Stimulated activated CD4-positive, alpha-beta T cell treated with anti-CD3 and anti-CD28 coated beads, Interleukin-15, amount 100 ng/mL, for 48 hours (primary cell): ENCODE measurements at places on chromosomes 5 and 9.

DNA sequence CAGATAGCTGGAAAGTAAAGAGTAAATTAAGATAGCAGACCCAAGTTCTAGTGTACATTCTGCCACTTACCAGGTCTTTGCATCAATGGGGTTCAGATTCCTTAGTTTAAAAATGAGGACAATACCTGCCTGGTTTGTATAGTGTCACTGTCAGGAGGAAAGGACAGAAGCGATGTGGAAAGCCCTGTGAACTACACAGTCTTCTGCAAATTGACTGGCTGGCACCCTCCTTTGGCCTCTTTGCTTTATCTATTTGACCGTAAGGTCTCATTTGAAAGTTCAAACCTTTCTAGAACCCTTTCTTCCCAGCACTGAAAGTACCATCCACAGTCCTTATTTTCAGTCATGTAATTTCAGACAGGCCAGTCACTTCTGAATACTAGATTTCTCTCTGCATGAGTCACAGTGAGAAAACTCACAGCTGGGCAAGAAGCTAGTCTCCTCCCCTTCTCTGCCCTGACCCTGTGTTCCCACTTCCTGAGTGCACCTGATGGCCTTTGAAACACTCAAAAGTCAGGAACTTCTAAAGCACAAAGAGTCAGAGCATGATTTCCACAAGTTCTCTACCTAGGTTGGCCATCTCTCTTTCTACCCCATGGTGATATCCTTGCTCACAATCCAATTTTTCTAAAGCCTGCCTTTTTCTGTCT is 91.3 kb upstream of the RASEF start:
- DNase-seq = no peak

DNA sequence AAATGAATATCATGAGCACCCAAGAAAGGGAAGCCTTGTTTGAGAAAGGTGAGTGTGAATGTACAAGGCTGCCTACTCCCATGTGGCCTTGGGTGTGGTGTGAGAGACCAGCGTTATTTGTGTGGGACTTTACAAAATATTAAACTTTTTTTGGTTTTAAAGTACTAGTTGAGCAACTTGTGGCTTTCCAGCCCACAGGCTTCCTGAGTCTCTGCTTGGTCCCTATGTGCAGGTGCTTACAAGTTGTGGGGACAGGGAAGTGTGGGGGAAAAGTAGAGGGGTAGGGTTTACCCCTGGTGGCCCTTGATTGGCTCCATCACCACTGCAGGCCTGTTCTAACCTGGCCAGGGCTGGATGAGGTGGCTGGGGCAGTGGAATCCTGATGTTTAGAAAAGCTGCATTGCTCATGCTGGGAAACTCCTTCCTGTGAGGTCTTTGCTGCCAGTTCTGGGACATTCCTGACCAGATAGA is 19.7 kb downstream of the PTTG1 start:
- DNase-seq = no peak

DNA sequence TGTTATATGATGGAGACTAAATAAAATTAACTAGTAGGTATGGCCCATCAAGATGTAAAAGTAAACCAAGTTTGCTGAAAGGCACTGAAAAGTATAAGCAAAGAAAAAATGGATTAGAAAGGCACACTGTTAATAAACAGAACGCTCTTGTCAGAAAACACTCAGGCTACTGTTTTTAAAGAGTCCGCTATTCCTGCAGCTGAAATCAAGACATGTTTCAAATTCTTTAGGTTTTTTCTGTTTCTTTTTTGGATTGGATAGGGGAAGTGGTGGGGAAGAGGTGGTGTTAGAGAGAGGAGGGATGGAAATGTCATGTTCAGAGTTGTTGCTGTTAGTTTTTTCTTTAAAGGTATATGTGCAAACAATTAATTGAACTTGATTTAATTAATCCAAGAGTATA is 17.5 kb downstream of the OSTF1 start:
- no peak for DNase-seq

GRCh38 chr5:56269216-56269927 is 36.2 kb upstream of the ANKRD55 start:
- no peak for DNase-seq

GRCh38 chr5:119343052-119343451 is 12.8 kb upstream of the TNFAIP8 start:
- DNase-seq = no peak

- no peak for DNase-seq
Observed at GRCh38 chr9:79264511-79265355, 307.0 kb upstream of the TLE4 start.

GRCh38 chr5:173192561-173192960 is 42.4 kb downstream of the NKX2-5 start:
- no peak for DNase-seq

DNA sequence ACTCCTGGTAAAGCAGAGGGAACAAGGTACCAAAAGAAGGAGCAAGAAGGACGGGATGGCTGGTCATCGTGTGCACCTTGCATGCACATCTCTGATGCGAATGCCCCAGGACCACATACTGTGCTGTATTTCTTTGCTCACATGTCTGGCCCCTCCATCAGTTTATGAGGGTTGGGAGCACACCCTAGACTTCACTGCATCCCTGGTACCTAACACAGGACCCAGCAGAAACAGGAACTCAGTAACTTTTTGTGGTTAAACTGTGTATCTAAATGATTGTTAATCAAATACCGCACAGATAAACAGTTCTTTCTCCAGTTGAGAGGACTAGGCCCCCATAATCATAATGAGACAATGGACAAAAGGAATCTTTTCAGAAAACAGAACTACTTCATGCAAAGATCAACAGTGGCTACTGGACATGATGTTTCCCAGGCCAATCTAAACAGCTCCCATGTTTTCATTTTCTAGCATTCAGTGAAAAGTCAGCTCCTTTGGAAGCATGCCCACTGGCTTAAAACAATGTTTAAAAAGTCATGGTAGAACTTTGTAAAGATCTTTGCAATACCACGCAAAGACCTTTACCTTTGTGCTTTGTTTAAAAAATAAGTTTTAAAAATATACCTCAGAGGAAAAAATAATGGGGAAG is 55.5 kb upstream of the IFNK start:
- DNase-seq = no peak

- no peak for DNase-seq
Observed at GRCh38 chr9:88645172-88645878, 110.3 kb downstream of the NXNL2 start.

DNA sequence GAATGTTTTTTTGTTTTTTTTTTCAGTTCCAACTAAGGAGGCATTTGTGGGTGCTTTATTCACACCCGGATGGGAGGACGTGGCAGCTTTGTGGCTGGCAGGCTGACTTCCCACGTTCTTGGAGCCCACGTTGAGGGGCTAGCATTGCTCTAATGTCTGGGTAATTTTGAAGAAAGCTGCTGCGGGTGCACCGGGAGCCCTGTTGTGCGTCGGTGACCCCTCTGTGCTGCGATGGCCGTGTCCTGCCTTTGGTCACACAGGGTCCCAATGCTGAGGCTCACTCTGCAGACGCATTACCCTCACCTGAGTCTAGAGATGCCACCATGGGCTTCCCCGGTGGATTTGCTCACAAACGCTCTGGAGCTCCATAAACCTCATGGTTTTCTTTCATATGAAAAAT is 34.2 kb downstream of the NDUFS6 start:
- no peak for DNase-seq

DNA sequence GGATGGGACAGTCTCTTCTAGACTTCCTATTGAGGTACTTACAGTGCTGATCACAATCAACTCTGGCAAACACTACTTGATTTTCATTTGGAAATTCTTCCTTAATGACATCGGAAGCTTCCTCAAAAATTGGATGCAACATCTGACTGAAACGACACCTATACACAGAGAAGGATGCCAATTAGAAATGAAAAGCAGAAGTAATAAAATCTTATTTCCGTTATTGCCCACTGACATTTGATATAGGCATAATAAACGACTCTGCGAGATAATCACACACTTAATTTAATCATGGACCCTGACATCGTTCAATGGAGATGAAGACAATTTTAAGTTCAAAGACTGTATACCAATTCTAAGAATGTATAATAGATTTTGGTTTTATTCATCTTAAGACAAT is 46.4 kb downstream of the ERP44 start:
- DNase-seq = no peak

DNA sequence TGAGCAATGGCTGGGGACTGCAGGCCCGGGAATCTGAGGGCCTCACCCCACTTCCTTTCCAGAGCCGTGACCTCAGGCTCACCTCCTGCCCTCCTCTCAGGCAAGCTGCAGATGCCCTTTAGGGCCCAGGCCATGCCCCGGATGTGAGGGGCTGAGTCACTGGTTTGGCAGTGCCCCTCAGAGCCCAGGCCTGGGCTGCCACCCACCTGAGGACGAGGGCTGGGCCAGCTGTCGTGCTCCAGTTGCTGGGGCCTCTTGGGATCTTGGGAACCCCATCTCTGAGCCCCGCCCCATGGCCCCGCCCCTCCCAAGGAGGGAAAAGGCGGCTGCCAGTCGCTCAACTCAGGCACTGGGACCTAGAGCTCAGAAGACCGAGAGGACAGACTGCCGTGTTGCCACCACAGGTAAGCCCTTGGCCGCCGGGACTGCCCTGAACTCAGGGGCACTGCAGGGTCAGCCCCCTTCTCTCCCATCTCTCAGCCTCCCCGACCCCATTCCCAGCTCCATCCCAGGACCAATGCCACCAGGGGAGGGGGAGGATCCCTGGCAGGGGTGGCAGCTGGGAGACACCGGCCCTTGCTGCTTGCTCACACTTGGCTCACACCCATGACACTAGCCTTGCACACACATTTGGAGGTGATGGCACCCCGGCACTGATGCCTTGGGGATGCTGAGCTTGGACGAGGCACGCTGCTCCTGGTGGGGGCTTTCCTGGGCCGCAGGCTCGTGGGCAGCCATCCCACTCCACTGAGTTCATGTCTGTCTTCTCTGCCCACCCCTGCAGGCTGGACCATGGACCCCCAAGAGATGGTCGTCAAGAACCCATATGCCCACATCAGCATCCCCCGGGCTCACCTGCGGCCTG is at the start of gene CYSRT1:
CYSRT1 (plus strand) TSS at position 345 of the 865 bp plus-strand sequence; CDS start at position 793, 448 bp downstream.
- DNase-seq = no peak

- no peak for DNase-seq
Observed at GRCh38 chr5:174759091-174759490, 34.7 kb downstream of the MSX2 start.

DNA sequence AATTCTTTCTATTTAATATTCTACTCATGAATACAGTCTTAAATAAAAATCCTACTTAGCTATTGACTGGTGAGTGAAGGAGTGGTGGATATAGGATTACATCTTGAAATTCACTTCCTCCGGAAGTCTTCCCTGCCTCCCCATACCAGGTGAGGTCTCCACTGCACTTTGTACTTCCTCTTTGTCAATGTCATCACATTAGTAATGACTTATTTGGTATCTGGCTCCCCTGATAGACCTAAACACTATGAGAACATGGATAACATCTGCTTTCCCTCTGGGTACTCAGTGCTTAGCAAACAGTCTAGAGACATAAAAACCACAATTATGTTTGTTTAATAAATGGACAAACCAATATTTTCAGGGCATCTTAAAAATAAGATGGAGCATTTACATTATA is 532.1 kb downstream of the PDE4D start:
- DNase-seq = no peak
